ENCODE measurements at places on chromosomes 5 and 9. TPM values are rescaled to one million over a fixed set of nuclear protein-coding genes. Genes with fewer than 3 reads are reported as not detected.

GRCh38 chr5:95554331-95554646, 488 bp downstream of the SKIC3 start:
- DNase-seq, result no peak

The PDE4D gene
- total RNA-seq, result 50.6 TPM

The MCTP1 gene
- total RNA-seq, result not detected

DNA sequence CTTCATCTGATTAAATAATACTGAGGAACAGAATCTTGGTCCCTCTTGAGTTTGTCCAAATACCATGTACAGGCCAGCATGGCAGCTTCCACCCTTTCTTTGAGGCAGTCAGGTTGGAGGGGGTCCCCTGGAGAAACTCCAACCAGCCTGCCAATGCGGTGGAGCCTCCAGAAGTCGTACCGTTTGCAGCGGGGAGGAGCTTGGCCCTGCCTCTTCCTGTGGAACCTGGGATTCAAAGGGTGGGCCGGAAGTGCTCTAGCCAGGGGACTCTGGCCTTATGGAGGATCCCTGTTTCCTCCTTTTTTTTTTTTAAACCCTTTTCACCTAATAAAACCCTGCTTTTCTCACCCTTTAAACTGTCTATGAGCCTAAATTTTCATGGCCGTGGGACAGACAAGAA, 216.3 kb upstream of the ZNF608 start:
- DNase-seq, result no peak

DNA sequence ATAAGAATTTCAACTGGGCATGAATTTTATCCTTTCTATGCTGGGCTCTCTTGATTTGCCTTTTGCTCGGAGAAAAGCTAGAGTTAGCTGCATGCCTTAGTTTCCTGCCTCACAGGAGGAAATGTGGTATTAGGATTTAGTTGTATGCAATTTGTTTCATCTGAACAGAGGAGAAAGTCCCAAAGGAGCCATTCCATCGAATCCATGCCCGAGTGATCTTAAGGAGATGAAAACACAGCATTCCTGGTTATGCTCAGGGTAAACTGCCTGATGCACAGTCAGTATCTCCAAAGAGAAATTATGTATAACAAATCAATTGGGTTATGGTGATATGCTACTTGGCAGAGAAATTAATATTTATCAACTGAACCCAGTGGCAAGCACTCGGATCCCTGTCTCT, 51.1 kb downstream of the TTC1 start:
- DNase-seq, result no peak

The DMRTA1 gene
- not detected for total RNA-seq

The MARCOL gene
- not detected for total RNA-seq

GRCh38 chr9:99749641-99750040, 72.0 kb upstream of the NR4A3 start:
- no peak for DNase-seq

DNA sequence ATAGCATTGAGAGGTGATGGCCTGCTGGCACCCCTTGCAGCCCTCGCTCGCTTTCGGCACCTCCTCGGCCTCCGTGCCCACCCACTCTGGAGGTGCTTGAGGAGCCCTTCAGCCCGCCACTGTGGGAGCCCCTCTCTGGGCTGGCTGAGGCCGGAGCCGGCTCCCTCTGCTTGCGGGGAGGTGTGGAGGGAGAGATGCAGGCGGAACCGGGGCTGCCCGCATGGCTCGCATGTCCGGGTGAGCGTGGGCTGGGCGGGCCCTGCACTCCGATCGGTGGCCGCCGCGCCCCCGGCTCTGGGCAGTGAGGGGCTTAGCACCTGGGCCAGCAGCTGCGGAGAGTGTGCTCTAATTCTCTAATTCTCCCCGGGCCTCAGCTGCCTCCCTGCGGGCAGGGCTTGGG, 101.1 kb downstream of the KIF4B start:
- DNase-seq, result no peak

DNA sequence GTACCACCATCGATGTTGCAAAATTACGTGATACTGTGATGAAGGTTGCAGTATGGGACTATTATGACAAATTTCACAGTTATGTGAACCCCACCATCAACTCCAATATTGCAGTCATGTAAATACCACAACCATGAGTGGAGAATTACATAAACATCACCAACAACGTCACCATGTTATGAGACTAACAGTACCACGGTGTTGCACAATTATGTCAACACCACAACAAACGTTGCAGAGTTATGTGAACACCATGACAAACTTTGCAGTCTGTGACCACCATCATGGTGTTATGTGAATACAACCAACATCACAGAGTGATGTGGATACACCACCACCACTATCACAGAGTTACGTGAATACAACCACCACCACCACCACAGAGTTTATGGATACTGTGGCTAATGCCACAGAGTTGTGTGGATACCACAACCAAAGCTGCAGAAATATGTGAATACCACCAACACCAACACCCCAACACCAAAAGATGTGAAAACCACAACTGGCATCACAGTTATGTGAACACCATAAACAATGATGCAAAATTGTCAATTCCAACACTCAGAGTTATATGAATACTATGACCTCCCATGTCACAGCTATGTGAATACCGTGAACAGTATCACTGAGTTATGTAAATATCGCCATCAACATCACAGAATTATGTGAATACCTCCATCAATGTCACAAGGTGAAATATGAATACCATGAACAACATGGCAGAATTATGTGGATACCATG, 62.4 kb downstream of the SHC3 start:
- no peak for DNase-seq

DNA sequence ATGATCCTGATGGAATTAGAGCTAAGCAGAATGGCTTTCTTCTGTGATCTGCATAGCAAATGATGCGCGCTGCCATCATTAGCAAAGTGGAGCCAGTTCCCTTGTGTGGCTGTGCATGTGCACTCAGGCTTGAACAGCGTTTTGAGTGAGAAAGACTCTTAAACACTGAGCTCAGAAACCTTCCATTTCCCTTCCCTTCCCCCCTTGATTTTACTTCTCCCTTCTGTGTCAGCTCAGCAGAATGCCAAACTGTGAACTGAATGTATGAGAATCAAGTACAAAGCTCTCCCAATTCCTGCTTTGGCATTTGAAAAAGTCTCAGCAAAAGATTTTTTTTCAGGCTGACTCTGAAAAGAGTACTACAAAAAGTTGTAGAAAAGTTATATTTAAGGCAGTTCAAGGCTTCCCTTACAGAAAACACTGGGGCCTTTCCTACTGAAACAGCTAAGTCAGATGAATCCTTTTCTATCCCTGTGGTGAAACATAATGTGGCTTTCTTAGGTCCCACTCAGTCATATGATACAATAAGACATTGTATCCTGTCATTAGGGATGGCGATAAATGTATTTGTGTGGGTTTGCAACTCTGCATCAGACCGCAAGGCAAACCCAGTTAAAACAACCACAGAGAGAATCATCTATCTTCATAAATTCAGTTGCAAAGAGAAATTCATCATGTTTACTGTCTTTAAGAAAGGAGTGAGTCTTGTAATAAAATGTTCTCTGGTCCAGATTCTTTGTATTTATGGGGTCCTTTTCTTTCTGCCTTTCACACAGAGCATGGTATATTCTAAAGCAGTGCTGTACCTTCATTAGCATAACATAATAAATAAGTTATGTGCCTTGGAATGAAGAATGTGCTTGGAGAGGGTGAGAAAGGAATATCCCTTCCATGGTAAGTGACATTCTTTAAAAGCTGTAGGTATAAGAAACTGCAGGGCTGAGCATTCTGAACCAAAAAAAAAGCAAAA, 222.6 kb downstream of the CAAP1 start:
- DNase-seq, result no peak

DNA sequence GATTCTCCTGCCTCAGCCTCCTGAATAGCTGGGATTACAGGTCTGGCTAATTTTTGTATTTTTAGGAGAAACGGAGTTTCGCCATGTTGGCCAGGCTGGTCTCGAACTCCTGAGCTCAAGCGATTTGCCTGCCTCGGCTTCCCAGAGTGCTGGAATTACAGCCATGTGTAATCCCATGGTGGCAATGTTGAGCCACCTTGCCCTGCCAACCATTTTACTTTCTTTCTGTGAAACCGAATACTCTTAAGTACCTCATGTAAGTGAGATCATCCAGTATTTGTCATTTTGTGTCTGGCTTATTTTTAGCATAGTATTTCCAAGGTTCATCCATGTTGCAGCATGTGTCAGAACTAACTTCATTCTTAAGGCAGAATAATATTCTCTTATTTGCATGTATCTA, 8.2 kb downstream of the PRRC2B start:
- no peak for DNase-seq

The SPINK5 gene
- total RNA-seq, result not detected

The PCDHGA4 gene
- 0.21 TPM for total RNA-seq

All from activated T-helper 1 cell treated with anti-CD3 and anti-CD28 coated beads, Interleukin-12 subunit alpha, Interleukin-12 subunit beta, Interleukin-2, Interleukin-4 antibody, amounts not matched to agents 30 ng/mL and 10 ng/mL and 1 ng/mL, durations not matched to agents 14 hours and 24 hours and 36 hours (primary cell).